A549 treated with Hydrocortisone at 1 μM for 4 hours (cell line): ENCODE measurements at places on chromosomes 6 and 20. TPM values are rescaled to one million over a fixed set of nuclear protein-coding genes. Genes with fewer than 3 reads are reported as not detected.

PAQR8 gene
- 0.95 to 1.3 TPM (median 1.3 TPM) in 5 replicates for total RNA-seq

RSPO3 gene
- 65.9 to 80.7 TPM (median 69.0 TPM) in 5 replicates for total RNA-seq

C6orf58 gene
- total RNA-seq, result 0.12 to 0.18 TPM (median 0.18 TPM) in 3 of 5 replicates, not detected in the others

EEF1A2 gene
- total RNA-seq, result 142 to 176 TPM (median 148 TPM) in 5 replicates

DCDC2 gene
- 1.9 to 3.7 TPM (median 2.7 TPM) in 5 replicates for total RNA-seq

HTR1E gene
- not detected in 5 replicates for total RNA-seq

OR2H2 gene
- total RNA-seq, result not detected in 5 replicates

CLDN20 gene
- total RNA-seq, result not detected in 5 replicates

PNPLA1 gene
- total RNA-seq, result 0.08 TPM in 1 of 5 replicates, not detected in the others

CPXM1 gene
- total RNA-seq, result 0.06 TPM in 1 of 5 replicates, not detected in the others

OPN5 gene
- not detected in 5 replicates for total RNA-seq

RNF39 gene
- total RNA-seq, result 0.05 to 0.06 TPM (median 0.05 TPM) in 3 of 5 replicates, not detected in the others

KCNK15 gene
- total RNA-seq, result 0.31 to 0.72 TPM (median 0.53 TPM) in 5 replicates

GJA10 gene
- total RNA-seq, result not detected in 5 replicates

SIGLEC1 gene
- total RNA-seq, result 0.02 to 0.03 TPM (median 0.02 TPM) in 3 of 5 replicates, not detected in the others

DUSP22 gene
- total RNA-seq, result 13.1 to 15.0 TPM (median 14.2 TPM) in 5 replicates

DDO gene
- total RNA-seq, result 0.08 to 0.16 TPM (median 0.08 TPM) in 5 replicates

NRM gene
- total RNA-seq, result 19.5 to 26.7 TPM (median 25.9 TPM) in 5 replicates

VNN1 gene
- total RNA-seq, result 0.03 to 0.15 TPM (median 0.06 TPM) in 5 replicates

ALDH5A1 gene
- 6.4 to 8.4 TPM (median 7.6 TPM) in 5 replicates for total RNA-seq

LIN28B gene
- total RNA-seq, result 0.87 to 1.7 TPM (median 1.4 TPM) in 5 replicates

SIRPD gene
- total RNA-seq, result not detected in 5 replicates

NR2E1 gene
- total RNA-seq, result 0.03 to 0.22 TPM in 2 of 5 replicates, not detected in the others

ELOVL5 gene
- total RNA-seq, result 60.3 to 78.8 TPM (median 68.5 TPM) in 5 replicates

HFE gene
- total RNA-seq, result 8.0 to 14.6 TPM (median 12.4 TPM) in 5 replicates

LPIN3 gene
- total RNA-seq, result 10.9 to 14.4 TPM (median 13.7 TPM) in 5 replicates

BHLHE23 gene
- total RNA-seq, result not detected in 5 replicates

TPBG gene
- 32.4 to 36.0 TPM (median 35.5 TPM) in 5 replicates for total RNA-seq

AKAP12 gene
- 117 to 218 TPM (median 159 TPM) in 5 replicates for total RNA-seq

ZNF831 gene
- total RNA-seq, result not detected in 5 replicates

HDGFL1 gene
- total RNA-seq, result not detected in 5 replicates

TMEM151B gene
- total RNA-seq, result 0.03 to 0.15 TPM (median 0.07 TPM) in 5 replicates

EBF4 gene
- total RNA-seq, result 2.2 to 5.1 TPM (median 2.7 TPM) in 5 replicates

DDRGK1 gene
- total RNA-seq, result 79.1 to 103 TPM (median 95.7 TPM) in 5 replicates

PSORS1C2 gene
- total RNA-seq, result 0.09 TPM in 1 of 5 replicates, not detected in the others

COL11A2 gene
- 0.52 to 0.93 TPM (median 0.73 TPM) in 5 replicates for total RNA-seq

CENPB gene
- total RNA-seq, result 101 to 123 TPM (median 120 TPM) in 5 replicates

TMEM217 gene
- total RNA-seq, result 0.41 to 0.82 TPM (median 0.64 TPM) in 5 replicates

SMIM29 gene
- 16.6 to 23.2 TPM (median 20.6 TPM) in 5 replicates for total RNA-seq

CALHM4 gene
- not detected in 5 replicates for total RNA-seq

KIAA0408 gene
- total RNA-seq, result 5.3 to 7.5 TPM (median 5.6 TPM) in 5 replicates

FAM184A gene
- not detected in 5 replicates for total RNA-seq

GSTA3 gene
- not detected in 5 replicates for total RNA-seq

ECT2L gene
- total RNA-seq, result not detected in 5 replicates

MOCS1 gene
- total RNA-seq, result 2.1 to 2.3 TPM (median 2.1 TPM) in 5 replicates

RIMS1 gene
- not detected in 5 replicates for total RNA-seq

GHRH gene
- not detected in 5 replicates for total RNA-seq

BANF2 gene
- total RNA-seq, result not detected in 5 replicates
